ENCODE measurements at places on chromosomes 6 and 20.

GRCh38 chr20:32355417-32355841, 2.7 kb upstream of the ASXL1 start:
- peaks cover 14% of the 10 kb centered on the region for H3K36me3 ChIP-seq
- H3K4me3 ChIP-seq, result peak overlapping the region; percentile 31
- H3K4me1 ChIP-seq, result peaks cover 40% of the 10 kb centered on the region
- DNase-seq, result peak; percentile 24

DNA sequence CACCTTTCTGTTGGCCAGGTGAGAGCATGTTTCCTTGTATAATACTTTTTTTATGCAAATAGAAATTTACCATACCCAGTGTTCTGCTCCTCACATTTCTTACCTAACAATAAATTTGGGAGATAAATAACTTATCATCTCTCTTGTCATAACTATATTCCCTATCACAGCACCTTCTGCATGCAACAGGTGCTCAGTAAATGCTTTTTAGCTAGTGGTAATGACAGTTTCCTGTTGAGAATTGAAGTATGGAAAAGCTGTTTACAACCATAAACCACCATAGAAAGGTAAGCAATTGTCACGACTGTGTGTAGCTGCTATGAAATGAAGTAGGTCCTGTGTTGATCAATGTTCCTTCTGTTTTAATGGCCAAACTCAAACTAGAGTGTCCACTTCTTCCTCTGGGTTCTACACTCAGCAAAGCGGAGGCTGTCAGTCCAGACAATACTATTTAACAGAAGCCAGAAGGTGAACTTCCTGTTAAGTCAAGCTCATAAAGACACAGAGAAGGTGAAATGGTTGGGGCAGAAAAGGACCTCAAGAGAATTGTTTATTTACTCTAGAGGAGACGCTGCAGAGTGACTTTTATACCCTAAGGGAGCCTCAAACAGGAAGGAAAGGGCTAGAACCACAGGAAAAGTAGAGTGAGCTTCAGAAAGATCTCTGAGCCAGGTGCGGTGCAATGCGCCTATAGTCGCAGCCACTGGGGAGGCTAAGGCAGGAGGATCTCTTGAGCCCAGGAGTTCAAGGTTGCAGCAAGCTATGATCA, 84.0 kb upstream of the SLC22A16 start:
- no peak for DNase-seq
- no peaks in the 10 kb centered on the region for H3K27me3 ChIP-seq
- no peaks in the 10 kb centered on the region for H3K36me3 ChIP-seq
- H3K4me3 ChIP-seq, result no peak overlapping the region
- H3K27ac ChIP-seq, result peak overlapping the region; percentile 78

- H3K4me1 ChIP-seq, result no peaks in the 10 kb centered on the region
- H3K4me3 ChIP-seq, result no peak overlapping the region
- no peaks in the 10 kb centered on the region for H3K27me3 ChIP-seq
- H3K36me3 ChIP-seq, result peaks cover 10% of the 10 kb centered on the region
- no peak overlapping the region for H3K27ac ChIP-seq
These were observed 137.8 kb downstream of the FOXC1 start for GRCh38 chr6:1747531-1747930.

GRCh38 chr20:44748005-44748370, 2.3 kb downstream of the KCNK15 start:
- peaks cover 20% of the 10 kb centered on the region for H3K27me3 ChIP-seq
- H3K36me3 ChIP-seq, result no peaks in the 10 kb centered on the region
- H3K4me3 ChIP-seq, result no peak overlapping the region
- no peak for DNase-seq
- no peak overlapping the region for H3K27ac ChIP-seq
- H3K4me1 ChIP-seq, result peaks cover 8% of the 10 kb centered on the region

DNA sequence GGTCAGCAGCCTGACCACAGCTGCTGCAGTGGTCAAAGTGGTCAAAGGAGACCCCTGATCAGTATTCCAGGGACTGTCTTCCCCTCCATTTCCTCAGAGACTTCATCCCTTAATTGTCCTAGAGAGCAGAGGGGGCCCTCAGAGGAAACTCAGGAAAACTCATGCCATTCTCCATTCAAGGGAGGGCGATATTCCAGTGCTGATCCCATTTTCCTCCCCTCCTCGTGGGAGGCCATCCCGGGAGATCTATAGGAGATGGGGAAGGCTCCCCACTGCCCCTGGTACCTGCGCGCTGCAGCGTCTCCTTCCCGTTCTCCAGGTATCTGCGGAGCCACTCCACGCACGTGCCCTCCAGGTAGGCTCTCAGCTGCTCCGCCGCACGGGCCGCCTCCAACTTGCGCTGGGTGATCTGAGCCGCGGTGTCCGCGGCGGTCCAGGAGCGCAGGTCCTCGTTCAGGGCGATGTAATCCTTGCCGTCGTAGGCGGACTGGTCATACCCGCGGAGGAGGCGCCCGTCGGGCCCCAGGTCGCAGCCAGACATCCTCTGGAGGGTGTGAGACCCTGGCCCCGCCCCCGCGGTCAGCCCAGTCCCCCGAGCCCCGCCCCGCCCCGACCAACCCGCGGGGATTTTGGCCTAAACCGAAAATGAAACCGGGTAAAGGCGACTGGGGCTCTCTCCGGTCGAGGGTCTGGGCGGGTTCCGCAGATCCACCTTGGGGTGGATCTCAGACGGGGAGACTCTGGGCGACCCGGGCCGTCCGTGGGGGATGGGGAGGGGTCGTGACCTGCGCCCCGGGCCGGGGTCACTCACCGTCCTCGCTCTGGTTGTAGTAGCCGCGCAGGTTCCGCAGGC, 878 bp downstream of the HLA-C start:
- H3K36me3 ChIP-seq, result peaks cover 42% of the 10 kb centered on the region
- DNase-seq, result peak; percentile 66
- peak overlapping the region; percentile 99 for H3K27ac ChIP-seq
- H3K4me1 ChIP-seq, result peaks cover 42% of the 10 kb centered on the region

DNA sequence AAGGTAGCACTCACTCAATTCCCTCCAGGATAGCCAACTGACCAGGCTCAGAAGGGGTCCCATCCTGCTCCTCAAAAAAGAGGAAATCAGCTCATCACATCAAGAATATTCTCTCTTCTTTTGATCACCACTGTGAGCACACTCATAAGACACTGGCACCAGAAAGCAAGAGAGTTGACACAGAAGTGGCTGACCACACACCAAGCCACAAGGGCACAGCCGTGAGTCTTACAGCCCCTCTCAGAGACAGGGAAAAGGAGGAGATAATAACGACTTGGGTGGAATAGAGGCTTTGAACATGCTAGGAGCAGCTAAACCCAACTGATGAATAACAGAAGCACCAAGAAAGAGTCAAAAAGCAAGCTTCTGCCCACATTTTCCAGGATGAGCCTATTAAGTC, 249.1 kb upstream of the PREP start:
- H3K36me3 ChIP-seq, result no peaks in the 10 kb centered on the region
- peaks cover 54% of the 10 kb centered on the region for H3K4me1 ChIP-seq
- H3K4me3 ChIP-seq, result no peak overlapping the region
- DNase-seq, result peak; percentile 52
- H3K27ac ChIP-seq, result peak overlapping the region; percentile 21

- peaks cover 17% of the 10 kb centered on the region for H3K36me3 ChIP-seq
- no peak overlapping the region for H3K27ac ChIP-seq
- no peaks in the 10 kb centered on the region for H3K27me3 ChIP-seq
- H3K4me3 ChIP-seq, result no peak overlapping the region
These were observed 38.9 kb downstream of the JARID2 start for GRCh38 chr6:15284743-15285142.

DNA sequence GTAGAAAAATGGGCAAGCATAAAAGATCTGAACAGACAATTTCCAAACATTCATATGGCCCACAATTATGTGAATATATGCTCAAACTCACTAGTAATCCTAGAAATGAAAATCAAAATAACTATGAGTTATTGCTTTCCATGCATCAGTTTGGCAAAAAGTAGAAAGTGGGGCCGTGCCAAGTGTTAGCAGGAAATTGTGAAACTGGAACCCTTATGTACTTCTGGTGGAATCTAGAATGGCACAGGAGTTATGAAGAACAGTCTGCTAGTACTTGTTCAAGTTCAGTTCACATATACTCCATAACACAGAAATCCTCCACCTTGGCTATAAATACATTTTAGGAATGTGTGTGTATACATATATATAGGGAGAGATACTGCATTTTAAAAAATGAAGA, 89.8 kb downstream of the EYA2 start:
- no peaks in the 10 kb centered on the region for H3K36me3 ChIP-seq
- H3K27ac ChIP-seq, result no peak overlapping the region
- H3K4me3 ChIP-seq, result no peak overlapping the region
- no peak for DNase-seq
- peaks cover 31% of the 10 kb centered on the region for H3K27me3 ChIP-seq

- DNase-seq, result peak; percentile 85
- peaks cover 17% of the 10 kb centered on the region for H3K4me1 ChIP-seq
- H3K27ac ChIP-seq, result peak overlapping the region; percentile 99
These were observed 878 bp upstream of the PNRC1 start for GRCh38 chr6:89079511-89080234.

DNA sequence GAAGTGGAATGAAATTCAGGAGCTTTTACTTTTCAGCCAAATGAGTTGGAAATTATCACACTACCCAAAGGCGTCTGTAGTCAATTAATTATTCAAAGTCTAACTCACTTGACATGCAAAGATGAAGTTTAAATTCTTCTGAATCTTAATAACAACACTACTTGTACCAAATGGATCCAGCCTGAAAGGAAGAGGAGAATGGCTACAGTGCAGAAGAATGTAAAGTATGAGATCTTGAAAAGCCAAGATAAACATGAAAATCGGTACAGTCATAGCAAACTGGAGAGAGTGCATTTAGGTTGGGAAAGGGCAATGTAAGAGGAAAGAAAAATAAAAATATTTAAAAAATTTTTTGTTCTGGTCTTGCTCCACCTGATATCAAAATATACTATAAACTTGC, 195.5 kb downstream of the SIM1 start:
- no peak for DNase-seq
- H3K27me3 ChIP-seq, result peaks cover under 1% of the 10 kb centered on the region
- no peak overlapping the region for H3K4me3 ChIP-seq
- H3K27ac ChIP-seq, result no peak overlapping the region

GRCh38 chr20:38875175-38875993, 50.8 kb upstream of the FAM83D start:
- peak overlapping the region; percentile 96 for H3K27ac ChIP-seq
- H3K27me3 ChIP-seq, result no peaks in the 10 kb centered on the region
- peak; percentile 84 for DNase-seq
- H3K4me3 ChIP-seq, result peak overlapping the region; percentile 67
- peaks cover 25% of the 10 kb centered on the region for H3K36me3 ChIP-seq
- H3K4me1 ChIP-seq, result peaks cover 89% of the 10 kb centered on the region

GRCh38 chr6:142984386-142984785, 39.4 kb upstream of the HIVEP2 start:
- H3K27me3 ChIP-seq, result no peaks in the 10 kb centered on the region
- H3K4me1 ChIP-seq, result no peaks in the 10 kb centered on the region
- H3K4me3 ChIP-seq, result no peak overlapping the region
- H3K27ac ChIP-seq, result no peak overlapping the region

GRCh38 chr20:10626896-10627295, 46.9 kb downstream of the JAG1 start:
- no peaks in the 10 kb centered on the region for H3K27me3 ChIP-seq
- no peak overlapping the region for H3K4me3 ChIP-seq
- H3K27ac ChIP-seq, result no peak overlapping the region
- no peaks in the 10 kb centered on the region for H3K4me1 ChIP-seq

- peak overlapping the region; percentile 22 for H3K27ac ChIP-seq
- H3K4me1 ChIP-seq, result peaks cover 16% of the 10 kb centered on the region
- peak overlapping the region; percentile 13 for H3K4me3 ChIP-seq
- peaks cover 16% of the 10 kb centered on the region for H3K27me3 ChIP-seq
These were observed 38.8 kb downstream of the C6orf52 start for GRCh38 chr6:10655508-10656055.

DNA sequence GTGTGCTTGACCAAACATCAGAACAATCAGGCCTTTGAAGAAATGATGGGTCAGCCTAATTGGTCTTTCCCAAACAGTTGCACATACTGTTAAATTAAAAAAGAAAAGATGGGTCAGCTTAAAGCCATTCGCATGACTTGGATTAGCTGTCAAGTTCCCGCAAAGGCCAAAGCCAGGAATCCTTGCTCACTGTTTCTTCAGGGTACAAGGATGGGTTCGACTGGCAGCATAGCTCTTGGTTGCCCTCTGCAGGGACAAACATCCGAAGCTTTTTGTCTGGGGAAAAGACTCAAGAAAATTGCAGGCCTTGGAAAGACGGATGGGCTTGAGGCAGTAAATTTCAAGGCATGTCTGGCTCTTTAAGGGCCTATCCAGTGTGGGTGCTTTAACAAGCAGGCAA, 168.0 kb downstream of the HDGFL1 start:
- no peak for DNase-seq
- peaks cover 3% of the 10 kb centered on the region for H3K27me3 ChIP-seq
- no peak overlapping the region for H3K27ac ChIP-seq
- no peaks in the 10 kb centered on the region for H3K4me1 ChIP-seq
- H3K36me3 ChIP-seq, result no peaks in the 10 kb centered on the region
- no peak overlapping the region for H3K4me3 ChIP-seq

GRCh38 chr6:14635934-14636591, 518.5 kb downstream of the CD83 start:
- DNase-seq, result no peak
- H3K27me3 ChIP-seq, result peaks cover 3% of the 10 kb centered on the region
- H3K4me3 ChIP-seq, result peak overlapping the region; percentile 38
- H3K36me3 ChIP-seq, result no peaks in the 10 kb centered on the region

DNA sequence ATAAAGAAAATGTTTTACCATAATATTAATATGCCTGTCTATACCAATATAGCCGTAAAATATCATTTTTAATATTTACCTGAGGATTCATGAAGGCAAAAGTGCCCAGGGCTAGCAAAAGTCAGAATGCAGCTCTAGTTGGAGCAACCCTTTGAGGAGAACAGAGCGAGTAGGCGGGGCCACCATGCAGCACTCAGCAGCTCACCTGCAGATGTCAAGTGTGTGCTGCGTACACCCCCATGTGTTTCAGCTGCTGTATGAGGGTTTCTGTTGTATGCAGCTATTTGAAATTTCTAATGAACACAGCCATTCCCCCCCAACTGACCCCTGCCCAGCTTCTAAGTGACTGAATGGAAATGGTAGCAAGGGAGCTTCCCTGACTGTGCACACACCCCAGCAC, 508.0 kb downstream of the QKI start:
- H3K27me3 ChIP-seq, result no peaks in the 10 kb centered on the region
- no peak overlapping the region for H3K27ac ChIP-seq

DNA sequence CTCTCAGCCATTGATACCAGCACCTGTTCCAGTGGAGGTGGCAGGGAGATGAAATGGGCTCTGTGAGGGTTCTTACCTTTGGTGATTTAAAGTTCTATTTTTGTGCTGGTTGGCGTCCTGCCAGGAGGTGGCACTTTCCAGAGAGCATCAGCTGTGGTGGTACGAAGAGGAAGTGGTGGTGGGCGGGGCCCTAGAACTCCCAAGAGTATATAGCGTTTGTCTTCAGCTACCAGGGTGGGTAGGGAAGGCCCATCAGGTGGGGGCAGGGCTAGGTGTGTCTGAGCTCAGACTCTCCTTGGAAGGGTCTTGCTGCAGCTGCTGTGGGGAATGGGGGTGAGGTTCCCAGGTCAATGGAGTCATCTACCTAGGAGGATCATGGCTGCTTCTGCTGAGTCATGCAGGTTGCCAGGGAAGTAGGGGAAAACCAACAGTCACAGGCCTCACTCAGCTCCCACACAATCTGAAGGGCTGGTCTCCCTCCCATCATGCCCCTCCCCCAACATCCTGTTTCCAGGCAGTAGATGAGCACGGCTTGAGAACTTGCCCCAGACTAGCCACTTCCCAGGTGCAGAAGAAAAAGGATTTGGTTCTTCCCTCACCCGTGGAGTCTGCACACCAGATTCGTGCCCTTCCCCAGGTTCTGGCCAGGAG, 46.6 kb downstream of the MOXD1 start:
- H3K4me1 ChIP-seq, result peaks cover 29% of the 10 kb centered on the region
- H3K4me3 ChIP-seq, result no peak overlapping the region
- H3K36me3 ChIP-seq, result peaks cover 4% of the 10 kb centered on the region
- peak overlapping the region; percentile 43 for H3K27ac ChIP-seq
- DNase-seq, result peak; percentile 82

- no peaks in the 10 kb centered on the region for H3K4me1 ChIP-seq
- no peak for DNase-seq
- H3K4me3 ChIP-seq, result no peak overlapping the region
- H3K27me3 ChIP-seq, result no peaks in the 10 kb centered on the region
- H3K36me3 ChIP-seq, result no peaks in the 10 kb centered on the region
These were observed 33.3 kb downstream of the LRP11 start for GRCh38 chr6:149830731-149831307.

All from activated CD8-positive, alpha-beta T cell treated with anti-CD3 and anti-CD28 coated beads for 36 hours (primary cell).